ENCODE measurements at places on chromosomes 4 and X. TPM values are rescaled to one million over a fixed set of nuclear protein-coding genes. Genes with fewer than 3 reads are reported as not detected.

Gene PAGE4
- not detected for total RNA-seq

Gene HS6ST2
- 1.2 TPM for total RNA-seq

GRCh38 chr4:7382634-7383014 is 52.1 kb downstream of the PSAPL1 start:
- DNase-seq: no peak

Gene LONRF3
- 0.75 TPM for total RNA-seq

Gene EREG
- not detected for total RNA-seq

DNA sequence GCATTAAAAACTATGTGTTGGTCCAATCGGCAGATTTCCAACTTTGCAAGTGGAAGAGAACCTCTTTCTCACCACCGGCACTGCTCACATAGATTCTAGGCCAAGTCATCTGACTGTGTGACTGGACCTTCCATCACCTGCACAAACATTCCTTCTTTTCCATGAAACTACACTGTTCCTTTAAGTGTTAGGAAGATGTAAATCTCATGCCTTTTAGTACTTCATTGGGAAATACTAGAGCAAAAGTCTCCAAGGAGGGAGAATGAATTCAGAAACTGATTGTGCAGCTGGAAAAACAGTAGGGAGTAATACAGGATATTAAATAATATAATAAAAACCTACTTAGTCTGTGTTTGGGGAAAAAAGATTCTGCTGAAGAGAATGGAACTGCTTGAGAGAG is 238.2 kb downstream of the GPC3 start:
- DNase-seq: no peak

GRCh38 chr4:174396599-174397110 is 112.9 kb downstream of the CEP44 start:
- DNase-seq: no peak

GRCh38 chr4:155679343-155679742 is 12.7 kb downstream of the GUCY1A1 start:
- DNase-seq: no peak

Gene MXRA5
- total RNA-seq: not detected

DNA sequence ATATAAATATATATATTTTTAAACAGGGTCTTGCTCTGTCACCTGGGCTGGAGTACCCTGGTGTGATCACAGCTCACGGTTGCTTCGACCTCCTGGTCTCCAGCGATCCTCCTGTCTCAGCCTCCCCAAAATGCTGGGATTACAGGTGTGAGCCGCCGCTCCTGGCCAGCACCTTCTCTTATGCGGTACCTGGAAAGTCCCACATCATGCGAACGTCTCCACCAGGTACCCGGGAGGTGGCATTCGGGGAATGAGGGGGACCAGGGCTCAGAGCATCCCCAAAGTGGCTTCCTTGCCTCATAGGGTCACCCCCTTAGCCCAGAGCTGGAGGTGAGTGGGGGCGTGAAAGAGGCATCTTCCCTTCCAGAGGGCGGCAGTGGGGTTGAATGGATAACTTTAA is 84.0 kb upstream of the PPP2R3B start:
- no peak for DNase-seq

DNA sequence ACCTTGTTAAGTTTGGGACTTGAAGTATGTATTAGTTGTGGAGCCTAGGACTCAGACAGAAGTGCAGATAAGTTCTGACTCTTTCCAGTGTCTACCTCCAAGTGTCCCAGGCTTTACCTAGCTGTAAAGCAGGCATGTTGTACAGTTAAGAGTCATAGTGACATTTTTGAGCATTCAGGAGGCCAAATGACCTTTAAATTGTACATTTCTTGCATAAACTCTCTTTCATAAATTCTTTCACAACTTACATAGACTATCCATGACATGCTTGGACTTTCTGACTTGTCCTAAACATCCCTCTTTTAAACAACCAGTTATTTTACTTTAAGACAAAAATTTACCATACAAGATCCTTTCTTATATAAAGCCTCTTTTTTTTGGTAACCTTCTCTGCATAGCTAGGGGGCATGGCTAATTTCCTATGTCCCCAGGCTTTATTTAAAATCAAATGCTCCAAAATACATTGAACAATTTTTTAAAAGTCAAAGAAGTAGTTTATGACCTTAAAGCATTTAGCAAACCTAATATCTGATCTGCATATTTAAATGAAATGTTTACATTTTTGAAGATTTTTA is 40.1 kb upstream of the UGT8 start:
- no peak for DNase-seq

GRCh38 chrX:39439906-39440798 is 638.9 kb downstream of the MID1IP1 start:
- DNase-seq: peak; percentile 76

Gene CXCL11
- total RNA-seq: not detected

DNA sequence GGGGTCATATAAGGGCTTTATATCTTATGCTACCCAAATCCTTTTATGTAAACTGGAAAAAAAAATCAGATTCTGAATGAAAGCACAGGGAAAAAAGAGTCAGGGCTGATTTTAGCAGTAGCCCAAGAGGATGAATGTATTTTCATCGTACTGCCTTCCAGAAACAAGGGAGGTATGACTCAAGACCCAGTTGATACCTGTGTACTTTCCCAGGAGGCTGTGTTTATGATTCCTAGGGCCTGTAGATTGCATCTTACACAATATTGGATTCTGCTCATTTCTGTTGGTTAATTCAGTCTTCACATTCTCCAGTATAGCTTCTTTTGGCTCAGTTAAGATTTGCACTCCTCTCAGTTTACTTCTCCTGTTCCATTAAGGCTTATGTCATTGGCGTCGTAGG is 127.9 kb upstream of the LIMCH1 start:
- no peak for DNase-seq

Gene PGRMC1
- total RNA-seq: 45.5 TPM

Gene SATL1
- total RNA-seq: not detected

DNA sequence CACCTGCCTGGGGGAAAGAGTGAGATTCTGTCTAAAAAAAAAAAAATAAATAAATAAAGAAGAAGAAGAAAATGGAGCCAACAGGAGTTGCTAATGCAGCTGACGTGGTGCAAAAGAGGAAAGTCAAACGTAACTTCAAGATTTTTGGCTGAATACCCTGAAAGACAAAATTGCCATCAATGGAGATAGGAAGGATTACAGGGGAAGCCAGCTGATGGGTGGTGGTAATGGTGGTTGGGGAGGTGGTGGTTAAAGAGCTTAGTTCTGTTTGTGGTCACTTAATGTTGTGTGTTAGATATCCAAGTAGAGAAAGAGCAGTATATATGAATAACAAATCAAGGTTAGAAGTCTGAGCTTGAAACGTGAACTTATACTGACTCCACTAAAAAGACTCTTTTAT is 225.4 kb downstream of the ARHGAP24 start:
- DNase-seq: no peak

Gene PDGFC
- total RNA-seq: not detected

Gene MTMR8
- 4.2 TPM for total RNA-seq

Gene DCAF8L2
- total RNA-seq: not detected

Gene BDH2
- total RNA-seq: 11.0 TPM

Gene RS1
- not detected for total RNA-seq

- no peak for DNase-seq
Observed at GRCh38 chrX:19100586-19100985, 21.7 kb downstream of the ADGRG2 start.

Gene WDR17
- 2.1 TPM for total RNA-seq

DNA sequence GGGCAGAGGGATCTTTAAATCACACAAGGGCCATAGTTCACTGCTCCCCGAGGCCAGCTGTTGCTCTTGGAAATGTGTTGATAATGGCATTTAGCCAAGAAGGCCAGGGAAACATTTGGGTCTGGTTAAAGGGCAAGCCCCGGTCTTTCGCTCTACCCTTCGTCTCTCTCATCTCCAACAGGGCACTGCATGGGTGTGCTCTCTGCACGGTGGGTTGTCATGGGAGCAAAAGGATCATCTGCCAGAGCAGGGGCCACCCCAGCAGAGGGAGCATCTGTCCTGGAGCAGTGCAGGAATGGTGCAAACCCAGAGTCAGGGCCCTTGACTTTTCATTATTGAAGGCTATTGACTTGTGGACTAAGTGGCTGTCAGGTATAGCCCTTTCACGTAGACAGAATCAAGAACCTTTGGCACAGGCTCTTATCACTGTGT is 22.7 kb upstream of the PGRMC2 start:
- DNase-seq: no peak

DNA sequence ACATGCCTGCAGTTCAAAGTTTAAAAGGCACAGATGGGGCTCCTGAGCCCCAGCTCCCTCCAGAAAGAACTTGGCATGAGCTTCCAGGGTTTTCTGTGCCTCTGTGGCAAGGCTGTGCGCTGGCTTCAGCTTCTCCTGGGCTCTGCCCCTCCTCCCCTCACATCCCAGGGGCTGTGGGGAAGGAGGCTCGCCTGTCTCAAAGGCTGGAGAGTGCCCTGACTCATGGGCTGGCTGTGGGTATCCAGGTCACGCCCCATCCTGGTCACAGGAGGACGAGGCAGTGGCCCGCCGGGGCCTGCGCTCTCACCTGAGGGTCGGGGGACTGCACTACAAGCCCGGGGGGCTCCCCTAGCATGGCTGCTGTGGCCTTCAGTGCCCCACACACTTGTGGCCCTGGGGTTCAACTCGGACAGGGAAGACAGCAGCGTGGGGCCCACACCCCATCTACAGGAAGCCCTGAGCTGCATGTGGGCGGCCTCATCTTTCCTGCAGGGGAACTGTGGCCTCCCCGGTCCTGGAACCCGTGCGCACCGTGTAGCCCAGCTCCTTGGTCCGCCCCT is 17.9 kb downstream of the LRPAP1 start:
- DNase-seq: no peak

DNA sequence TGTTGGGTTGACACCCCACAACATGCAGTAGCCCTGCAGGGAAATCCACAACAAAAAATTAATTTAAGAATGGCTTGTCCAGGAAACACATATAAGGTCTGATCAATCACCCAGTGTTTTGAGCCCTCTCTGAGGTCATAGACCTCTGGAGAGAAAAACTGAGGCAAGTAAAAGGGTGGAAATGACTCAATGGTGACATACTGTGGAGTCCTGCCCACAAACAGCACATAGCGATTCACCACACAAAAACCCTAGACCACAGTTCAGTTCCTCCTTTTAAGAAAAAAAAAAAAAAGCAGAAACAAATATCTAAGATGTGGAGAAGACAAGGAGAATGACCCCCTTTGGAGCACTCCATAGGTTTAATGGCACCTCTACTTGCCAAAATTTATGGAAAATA is 2691.0 kb downstream of the PCDH7 start:
- no peak for DNase-seq

Gene CLCN4
- total RNA-seq: not detected

- no peak for DNase-seq
Observed at GRCh38 chr4:18999595-18999994, 978.0 kb upstream of the LCORL start.

Gene ENPEP
- total RNA-seq: 0.36 TPM

Data from activated CD4-positive, alpha-beta T cell treated with anti-CD3 and anti-CD28 coated beads, Interleukin-2, amount 10 ng/mL, durations not matched to agents 24 days and 14 days (primary cell).